ENCODE measurements at places on chromosomes 6 and 20. TPM values are rescaled to one million over a fixed set of nuclear protein-coding genes. Genes with fewer than 3 reads are reported as not detected.

MAP3K5 gene
- 5.1 TPM for total RNA-seq

GRIK2 gene
- 8.2 TPM for total RNA-seq

PROKR2 gene
- total RNA-seq, result not detected

SIRPD gene
- total RNA-seq, result not detected

MUC22 gene
- total RNA-seq, result not detected

ADA gene
- total RNA-seq, result 10.6 TPM

MEI4 gene
- not detected for total RNA-seq

NMBR gene
- total RNA-seq, result not detected

IRF4 gene
- total RNA-seq, result 0.05 TPM

HUS1B gene
- total RNA-seq, result 0.79 TPM

C6orf58 gene
- not detected for total RNA-seq

ISM1 gene
- 0.31 TPM for total RNA-seq

CDH26 gene
- total RNA-seq, result not detected

TENT5A gene
- 27.9 TPM for total RNA-seq

CPNE5 gene
- not detected for total RNA-seq

DLK2 gene
- 1.1 TPM for total RNA-seq

EEF1A2 gene
- 0.34 TPM for total RNA-seq

NCOA6 gene
- total RNA-seq, result 21.5 TPM

VSTM2L gene
- 24.5 TPM for total RNA-seq

PPP1R16B gene
- total RNA-seq, result not detected

SLC35A1 gene
- 16.1 TPM for total RNA-seq

ME1 gene
- total RNA-seq, result 83.6 TPM

BPI gene
- 0.68 TPM for total RNA-seq

PACSIN1 gene
- not detected for total RNA-seq

ASIP gene
- total RNA-seq, result not detected

FAM209B gene
- total RNA-seq, result not detected

SH3BGRL2 gene
- 2.7 TPM for total RNA-seq

SPDEF gene
- not detected for total RNA-seq

BMP5 gene
- total RNA-seq, result not detected

ZGPAT gene
- 20.6 TPM for total RNA-seq

XKR7 gene
- total RNA-seq, result not detected

CDYL gene
- 63.7 TPM for total RNA-seq

NKAPL gene
- not detected for total RNA-seq

CTCFL gene
- not detected for total RNA-seq

ELOVL4 gene
- 6.1 TPM for total RNA-seq

DPPA5 gene
- total RNA-seq, result not detected

ENPP4 gene
- 4.4 TPM for total RNA-seq

TBXT gene
- not detected for total RNA-seq

IFNGR1 gene
- 51.8 TPM for total RNA-seq

MYLK4 gene
- total RNA-seq, result 0.99 TPM

BPIFB4 gene
- total RNA-seq, result not detected

GABRR2 gene
- total RNA-seq, result 1.4 TPM

RBM38 gene
- total RNA-seq, result 12.0 TPM

OR2H1 gene
- not detected for total RNA-seq

PDE7B gene
- not detected for total RNA-seq
